Right renal pelvis (tissue), 4 donors: ENCODE measurements at places on chromosomes 3 and 15.
A peak's percentile ranks its signal among the peaks of the same experiment; 100 is the strongest.

GRCh38 chr3:173008978-173009377 lies 132.1 kb downstream of the SPATA16 start:
- no peak for DNase-seq

DNA sequence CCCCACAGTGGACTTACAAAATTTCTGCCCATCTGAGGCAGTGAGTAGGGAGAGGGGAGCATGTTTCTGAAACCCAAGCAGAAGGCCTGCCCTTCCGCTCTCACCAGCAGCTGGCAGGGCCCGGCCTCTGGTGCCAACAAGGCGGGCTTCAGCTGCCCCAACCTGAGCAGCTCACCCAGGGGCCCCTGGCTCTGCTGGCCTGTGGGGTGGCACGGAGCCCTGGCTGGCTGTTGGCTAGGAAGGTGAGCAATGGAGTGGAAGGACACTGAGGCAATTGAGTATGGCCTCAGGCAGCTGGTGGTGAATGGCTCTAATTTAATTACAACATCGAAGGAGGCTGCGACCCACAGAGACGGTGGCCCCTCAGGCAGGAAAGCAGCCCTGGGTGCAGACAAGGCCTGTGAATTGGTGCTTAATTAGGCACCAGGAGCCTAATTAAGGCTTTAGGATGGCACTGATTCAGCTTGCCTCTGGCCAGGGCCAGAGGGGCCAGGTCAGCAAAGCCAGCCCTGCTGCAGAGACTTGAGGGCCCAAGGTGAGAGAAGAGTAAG lies 60.9 kb downstream of the ST8SIA2 start:
- no peak for DNase-seq

DNA sequence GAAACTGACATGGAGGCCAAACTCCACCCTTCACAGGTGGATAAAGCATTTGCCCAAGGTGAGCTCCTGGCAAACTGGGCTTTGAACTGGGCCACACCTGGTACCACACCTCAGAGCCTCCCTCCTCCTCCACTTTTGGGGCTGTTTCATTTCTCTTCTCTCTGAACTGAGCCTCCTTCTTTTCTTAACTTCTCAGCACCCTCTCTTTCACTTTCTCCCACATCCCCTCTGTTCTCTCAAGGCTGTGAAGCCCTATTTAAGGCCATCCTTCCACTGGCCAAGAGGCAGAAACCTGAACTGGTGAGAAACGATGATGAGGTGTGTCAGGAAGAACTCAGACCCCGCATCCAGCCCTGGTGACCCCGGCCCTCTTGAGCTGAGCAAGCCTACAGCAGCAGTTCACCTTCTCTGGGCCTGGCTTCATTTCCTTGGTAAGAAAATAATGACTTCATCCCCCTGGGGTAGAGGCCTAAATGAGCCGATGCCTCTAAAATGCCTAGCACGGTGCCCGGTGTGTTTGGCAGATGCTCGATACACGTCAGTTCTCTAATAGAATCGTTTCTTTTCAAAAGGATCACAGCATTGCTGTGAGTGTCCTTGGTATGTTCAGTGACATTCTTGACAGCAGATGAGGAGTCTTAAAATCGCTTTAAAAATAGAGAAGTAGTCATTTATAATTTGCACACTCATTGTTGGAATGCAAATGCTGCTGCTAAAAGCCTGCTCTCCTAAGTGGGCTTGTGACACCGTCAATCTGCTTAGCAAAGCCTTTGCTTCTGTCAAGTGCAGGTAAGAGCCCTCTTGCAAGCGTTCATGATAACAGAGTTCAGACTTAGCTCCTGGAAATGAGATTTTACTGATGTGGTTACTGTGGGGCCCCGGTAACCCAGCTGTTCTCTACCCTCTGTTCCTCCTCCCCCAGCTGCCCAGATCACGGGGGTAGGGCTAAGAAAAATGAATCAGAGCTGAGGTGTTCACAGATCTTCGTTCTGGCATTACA lies 97.7 kb upstream of the ATP2B2 start:
- no peak for DNase-seq

- no peak for DNase-seq
Measured at GRCh38 chr15:44566155-44566540, 29.2 kb downstream of the EIF3J start.

GRCh38 chr3:63349583-63350573 lies 71.8 kb downstream of the SYNPR start:
- DNase-seq, result peak; percentile 41

- no peak for DNase-seq
Measured at GRCh38 chr3:162702768-162703385, 1206.3 kb downstream of the OTOL1 start.

GRCh38 chr15:57305009-57305408 lies 71.3 kb upstream of the CGNL1 start:
- DNase-seq, result no peak

GRCh38 chr3:170078620-170079281 lies 41.0 kb downstream of the GPR160 start:
- no peak for DNase-seq

DNA sequence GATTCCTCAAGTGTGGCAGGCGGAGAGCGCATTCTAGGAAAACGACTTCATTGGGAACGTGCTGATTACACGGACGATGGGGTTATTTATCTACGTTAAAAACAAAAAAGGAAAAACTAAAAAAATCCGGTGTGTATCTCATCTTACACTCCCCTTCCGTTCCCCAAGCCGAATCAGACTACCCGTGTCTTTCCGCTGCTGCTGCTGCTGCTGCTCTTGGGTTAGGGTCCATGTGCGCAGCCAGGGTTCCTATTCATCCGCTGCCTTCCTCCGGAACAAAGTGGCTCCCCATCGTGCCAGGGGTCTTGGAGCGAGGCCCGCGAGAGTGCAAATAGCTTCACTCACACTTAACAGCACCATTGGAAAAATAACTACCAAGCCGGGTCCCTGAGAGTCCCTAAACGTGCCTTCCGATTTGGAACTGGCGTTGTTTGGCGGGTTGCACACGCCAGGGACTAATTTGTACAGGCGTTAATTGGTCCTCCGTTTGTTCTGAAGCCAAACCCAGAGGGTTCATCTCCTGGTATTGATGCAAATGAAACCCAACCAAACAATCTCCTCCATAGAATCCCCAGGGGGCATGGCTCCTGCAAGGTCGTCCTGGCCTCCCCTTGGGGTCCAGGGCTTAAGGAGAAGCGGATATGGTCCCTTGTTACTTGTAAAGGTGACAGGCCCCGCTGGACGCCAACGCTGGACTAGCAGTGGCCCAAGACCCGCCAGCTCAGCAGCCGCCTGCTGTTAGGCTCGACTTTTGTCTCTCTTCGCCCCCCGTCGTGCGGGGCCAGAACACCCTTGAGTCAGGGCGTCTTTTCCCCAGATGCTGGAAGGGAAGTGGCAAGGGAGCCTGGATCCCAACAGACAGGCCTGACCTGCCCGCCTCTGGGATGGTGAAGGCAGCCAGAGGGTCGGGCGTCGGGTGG lies 11.0 kb upstream of the ONECUT1 start:
- no peak for DNase-seq
